NCI-H446 treated with DMSO at 0.1 percent for 48 hours (cell line): ENCODE measurements at places on chromosomes 16 and 17.

GRCh38 chr17:73690676-73691075, 46.4 kb upstream of the SDK2 start:
- DNase-seq, result no peak

DNA sequence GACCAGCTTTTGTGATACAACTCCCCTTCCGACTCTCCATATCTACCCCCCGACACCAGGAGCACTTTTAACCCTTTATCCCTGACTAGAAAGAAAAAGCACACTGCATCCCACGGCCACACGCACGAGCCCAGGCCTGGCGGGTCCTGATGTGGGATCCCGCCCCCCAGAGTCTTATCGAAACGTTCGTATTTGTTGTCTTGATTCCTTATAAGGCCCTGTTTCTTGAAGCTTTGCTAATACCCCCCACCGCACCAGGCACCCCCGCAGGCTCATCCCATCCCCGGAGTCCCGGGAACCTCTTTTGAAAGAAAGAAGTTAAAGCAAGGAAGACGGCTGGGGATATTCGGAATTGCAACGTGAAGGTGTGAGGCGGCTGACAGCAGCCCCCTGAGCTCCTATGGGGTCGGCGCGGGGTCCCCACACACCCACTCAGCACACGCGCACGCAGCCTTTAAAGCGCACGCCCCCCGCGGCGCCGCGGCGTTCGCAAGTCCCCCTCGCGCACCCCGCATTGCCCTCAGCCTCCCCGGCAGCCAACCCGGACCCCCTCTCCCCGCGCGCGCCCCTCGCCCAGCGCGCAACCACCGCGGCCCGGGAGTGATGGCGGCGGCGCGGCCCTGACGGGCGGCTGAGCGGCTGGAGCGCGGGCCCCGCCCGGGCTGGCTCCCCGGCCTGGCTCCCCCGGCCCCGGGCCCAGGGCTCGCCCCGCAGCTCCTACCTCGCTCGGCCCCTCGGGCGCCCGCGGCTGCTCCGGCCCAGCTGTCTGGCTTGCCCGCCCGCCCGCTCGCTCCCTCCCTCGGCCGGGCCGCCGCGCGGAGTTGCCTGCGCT, 448 bp downstream of the STAT5B start:
- no peak for DNase-seq

GRCh38 chr16:57137043-57137442, 44.7 kb downstream of the CPNE2 start:
- no peak for DNase-seq

DNA sequence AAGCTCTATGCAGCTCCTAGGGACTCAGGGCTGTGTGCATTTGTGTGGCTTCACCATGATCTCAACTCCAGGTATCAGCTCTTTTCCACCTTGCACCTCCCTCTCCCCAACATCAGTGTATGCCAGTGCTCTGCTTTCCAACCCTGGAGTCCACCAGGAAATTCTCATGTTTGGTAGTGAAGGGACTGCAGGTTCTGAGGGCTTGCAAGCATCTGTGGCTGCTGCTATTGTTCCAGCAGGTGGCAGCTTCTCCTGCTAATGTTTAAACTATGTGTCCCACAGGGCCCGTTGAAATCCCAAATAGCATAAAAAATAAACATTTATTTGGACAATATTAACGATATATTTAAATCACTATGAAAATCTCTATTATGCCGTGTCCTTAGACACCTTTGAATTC, 82.0 kb downstream of the RGS9 start:
- DNase-seq, result no peak

- no peak for DNase-seq
Observed at GRCh38 chr16:13697013-13697412, 222.9 kb upstream of the ERCC4 start.

- no peak for DNase-seq
Observed at GRCh38 chr16:1944612-1945199, 1.7 kb upstream of the MSRB1 start.

DNA sequence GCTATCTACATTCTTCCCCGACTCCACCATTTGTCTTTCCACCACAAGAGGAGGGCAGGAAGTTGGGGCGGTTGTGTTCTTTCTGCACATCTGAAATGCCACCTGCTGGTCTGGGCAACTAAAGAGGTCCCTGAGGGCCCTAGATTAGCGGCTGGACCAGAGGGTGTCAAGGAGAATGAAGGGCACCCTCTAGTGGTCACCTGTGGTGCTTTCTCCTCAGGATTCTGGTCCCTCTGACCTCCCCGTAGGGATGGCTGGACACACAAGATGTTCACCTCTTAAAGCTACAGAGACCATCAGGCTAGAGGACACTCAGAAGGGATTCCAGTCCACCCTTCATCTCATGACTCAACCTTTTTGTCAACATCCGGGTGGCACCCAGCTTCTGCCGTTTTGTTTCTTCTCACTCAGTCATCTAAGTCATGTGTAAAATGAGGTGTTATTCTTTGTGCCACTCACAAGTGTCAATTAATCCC, 2.9 kb upstream of the SCIMP start:
- no peak for DNase-seq
